Ovary (tissue), 10 donors: ENCODE measurements at places on chromosomes 7 and 10. TPM values are rescaled to one million over a fixed set of nuclear protein-coding genes. Genes with fewer than 3 reads are reported as not detected.

DNA sequence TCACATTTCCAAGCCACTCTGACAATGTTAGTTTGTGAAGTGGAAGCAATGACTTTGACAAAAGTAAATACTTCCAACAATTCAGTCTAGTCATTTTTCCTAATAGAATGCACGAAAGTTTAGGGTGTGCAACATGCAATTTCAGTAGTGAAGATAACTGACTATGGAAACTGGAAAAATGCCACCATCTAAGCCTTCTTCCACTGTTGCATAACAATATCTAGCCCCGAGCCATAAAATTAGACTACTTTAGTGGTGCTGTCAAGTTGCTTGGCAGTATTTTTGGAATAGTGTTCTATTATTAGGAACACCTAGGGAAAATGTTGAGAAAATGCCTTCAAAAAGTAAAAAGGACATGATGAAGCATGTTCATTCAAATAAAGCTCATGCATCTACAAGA lies 17.9 kb downstream of the SEMA3A start:
- no peak for DNase-seq

DNA sequence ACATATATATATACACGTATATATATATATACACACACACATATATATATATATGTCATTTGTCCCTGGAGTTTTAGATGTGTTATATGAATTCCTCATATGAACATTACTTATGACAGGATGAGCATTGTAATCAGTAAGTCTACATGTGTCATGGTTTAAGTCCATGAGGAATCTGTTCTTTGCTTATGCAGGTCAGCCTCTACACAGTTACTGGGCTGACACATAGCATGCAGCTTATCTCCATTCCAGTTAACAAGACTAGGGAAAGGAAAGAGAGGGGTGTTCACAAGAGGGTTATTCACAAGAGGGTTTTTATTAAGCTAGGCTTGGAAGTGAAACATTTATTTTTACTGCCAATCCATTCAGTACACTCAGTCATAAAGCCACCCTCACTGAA lies 226.7 kb downstream of the SNX13 start:
- DNase-seq: no peak

- DNase-seq: no peak
These were observed 65.0 kb downstream of the ZEB1 start for GRCh38 chr10:31383810-31384588.

- DNase-seq: no peak
These were observed 7.9 kb upstream of the EN2 start for GRCh38 chr7:155449869-155450557.

Gene GNGT1
- 0.41 TPM for total RNA-seq

Gene STOX1
- total RNA-seq: 2.6 TPM
